Caudate nucleus (tissue), 63 donors: ENCODE measurements at places on chromosomes 16 and 17.

DNA sequence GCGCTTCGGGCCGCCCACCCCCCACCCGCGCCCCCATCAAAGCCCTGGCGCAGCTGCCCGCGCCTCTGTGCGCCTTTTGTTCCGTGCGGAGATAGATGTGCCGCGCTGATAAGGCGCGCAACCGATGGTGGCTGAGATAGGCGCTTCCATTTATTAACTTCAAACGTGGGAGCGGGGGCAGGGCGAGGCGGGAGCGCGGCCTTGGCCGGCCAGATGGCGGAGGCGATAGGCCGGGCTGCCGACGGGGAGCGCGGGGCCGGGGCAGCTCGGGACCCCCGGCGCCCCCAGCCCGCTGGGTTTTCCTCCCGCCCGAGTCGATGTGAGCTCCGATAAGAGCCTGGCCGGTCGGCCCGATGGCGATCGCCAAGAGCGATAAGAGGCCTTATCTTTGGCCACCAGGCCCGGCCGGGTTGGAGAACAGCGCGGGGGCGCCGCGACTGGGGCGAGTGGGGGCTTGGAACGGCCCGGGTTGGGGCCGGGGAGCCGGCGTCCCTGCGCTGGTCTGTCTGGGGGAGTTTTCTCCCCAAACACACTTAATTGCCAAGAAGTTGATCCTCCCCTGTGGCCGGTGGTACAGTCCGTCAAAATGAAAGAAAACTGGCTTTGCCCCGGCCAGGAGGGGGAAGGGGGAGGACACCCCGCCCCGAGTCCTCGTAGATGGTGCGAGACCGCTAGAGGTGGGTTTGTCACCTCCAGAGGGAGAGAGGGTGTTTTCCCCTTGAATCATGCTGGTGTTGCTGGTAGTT, 2.7 kb downstream of the ZFPM1 start:
- DNase-seq, result no peak

DNA sequence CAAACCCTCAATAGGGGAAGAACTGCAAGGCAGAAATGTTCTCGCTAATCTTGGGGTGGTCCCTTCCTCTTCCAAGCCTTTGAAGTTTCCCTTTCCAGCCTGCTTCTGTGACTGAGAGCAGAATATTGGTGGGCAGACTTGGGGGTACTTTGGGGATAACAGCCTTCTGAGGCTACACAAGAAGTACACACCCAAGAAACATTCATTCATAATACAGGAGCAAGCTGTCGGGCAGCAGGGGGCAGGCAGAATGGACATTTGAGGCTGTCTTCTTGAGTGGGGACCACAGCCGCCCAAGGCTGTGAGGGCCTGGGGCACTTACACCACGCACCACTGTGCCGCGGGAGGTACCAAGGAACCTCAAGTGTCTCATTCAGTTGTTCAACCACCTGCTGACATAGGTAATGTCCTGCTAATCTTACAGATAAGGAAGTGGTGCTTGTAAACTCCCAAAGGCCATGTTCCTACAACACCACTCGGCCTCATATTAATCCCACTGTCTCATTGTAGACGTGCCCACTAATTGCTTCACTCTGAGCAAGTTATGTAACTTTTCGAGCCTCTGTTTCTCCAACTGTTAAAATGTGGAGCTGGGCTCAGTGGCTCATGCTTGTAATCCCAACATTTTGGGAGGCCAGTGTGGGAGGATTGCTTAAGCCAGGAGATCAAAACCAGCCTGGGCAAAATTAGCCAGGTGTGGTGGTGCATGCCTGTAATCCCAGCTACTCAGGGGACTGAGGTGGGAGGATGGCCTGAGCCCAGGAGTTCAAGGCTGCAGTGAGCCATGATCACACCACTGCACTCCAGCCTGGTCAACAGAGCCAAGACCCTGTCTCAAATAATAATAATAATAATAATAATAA, 2.5 kb upstream of the MRPS23 start:
- no peak for DNase-seq

DNA sequence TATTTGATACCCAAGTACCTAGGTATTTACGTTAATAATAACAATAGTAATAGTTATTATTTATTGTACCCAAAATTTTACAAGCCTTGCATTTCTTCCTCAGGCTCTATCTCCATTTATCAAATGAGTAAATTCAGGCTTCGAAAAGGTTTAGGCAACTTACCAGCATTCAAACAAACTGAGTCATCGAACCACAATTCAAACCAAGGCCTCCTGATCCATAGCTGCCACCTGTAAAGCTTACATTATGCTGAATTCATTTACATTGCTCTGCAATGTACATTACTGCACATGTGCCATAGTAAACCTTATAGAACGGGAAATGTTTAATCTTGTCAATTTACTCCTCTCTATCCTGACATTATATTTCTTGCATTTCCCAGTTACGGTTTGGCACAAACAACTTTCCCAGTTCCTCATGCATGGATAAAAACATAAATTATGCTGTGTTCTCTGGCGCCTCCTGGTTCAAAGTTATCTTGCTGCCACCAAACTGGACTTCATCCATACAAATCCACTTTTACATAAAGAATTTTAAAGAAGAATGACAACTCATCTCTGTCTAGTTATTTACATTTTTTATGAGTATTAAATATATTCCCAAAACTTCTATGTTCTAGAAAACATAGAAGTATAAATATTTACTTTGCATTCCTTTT, 360.6 kb upstream of the SOX9 start:
- DNase-seq, result no peak

GRCh38 chr17:78674156-78674555, 97.0 kb upstream of the DNAH17 start:
- DNase-seq, result no peak

DNA sequence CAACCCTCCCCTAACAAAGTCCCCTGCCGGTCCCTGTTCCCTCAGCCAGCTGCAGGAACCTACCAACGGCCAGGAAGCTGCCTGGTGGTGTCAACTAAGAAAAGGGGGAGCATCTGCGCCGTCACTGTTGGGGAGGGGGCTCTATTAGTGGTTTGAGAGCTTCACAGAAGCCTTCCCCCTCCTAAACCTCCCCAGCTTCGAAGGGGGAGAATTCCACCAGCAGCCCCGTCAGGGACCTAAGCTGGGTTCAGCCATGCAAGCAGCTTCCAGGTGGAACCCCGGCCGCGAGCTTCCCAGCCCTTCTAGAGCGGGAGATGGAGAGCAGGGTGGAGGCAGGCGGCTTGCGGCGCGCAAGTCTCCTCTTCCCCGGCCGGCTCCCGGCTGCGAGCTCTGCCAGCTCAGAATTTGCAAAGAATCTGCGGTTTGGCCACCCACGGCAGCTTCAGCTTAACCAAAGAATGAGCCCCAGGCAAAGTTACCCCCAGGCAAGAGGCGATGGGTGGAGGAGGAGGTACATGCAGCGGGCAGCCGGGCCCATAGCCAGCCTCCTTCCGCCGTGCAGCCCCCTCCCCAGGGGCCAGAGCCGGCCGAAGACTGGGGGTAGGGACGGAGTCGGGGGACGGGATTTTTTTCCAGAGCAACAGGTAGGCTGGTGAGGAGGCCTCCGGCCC, 33.7 kb downstream of the DDX19A start:
- DNase-seq, result peak; percentile 54

- DNase-seq, result no peak
These were observed 1.7 kb downstream of the ACADVL start for GRCh38 chr17:7221278-7222092.

DNA sequence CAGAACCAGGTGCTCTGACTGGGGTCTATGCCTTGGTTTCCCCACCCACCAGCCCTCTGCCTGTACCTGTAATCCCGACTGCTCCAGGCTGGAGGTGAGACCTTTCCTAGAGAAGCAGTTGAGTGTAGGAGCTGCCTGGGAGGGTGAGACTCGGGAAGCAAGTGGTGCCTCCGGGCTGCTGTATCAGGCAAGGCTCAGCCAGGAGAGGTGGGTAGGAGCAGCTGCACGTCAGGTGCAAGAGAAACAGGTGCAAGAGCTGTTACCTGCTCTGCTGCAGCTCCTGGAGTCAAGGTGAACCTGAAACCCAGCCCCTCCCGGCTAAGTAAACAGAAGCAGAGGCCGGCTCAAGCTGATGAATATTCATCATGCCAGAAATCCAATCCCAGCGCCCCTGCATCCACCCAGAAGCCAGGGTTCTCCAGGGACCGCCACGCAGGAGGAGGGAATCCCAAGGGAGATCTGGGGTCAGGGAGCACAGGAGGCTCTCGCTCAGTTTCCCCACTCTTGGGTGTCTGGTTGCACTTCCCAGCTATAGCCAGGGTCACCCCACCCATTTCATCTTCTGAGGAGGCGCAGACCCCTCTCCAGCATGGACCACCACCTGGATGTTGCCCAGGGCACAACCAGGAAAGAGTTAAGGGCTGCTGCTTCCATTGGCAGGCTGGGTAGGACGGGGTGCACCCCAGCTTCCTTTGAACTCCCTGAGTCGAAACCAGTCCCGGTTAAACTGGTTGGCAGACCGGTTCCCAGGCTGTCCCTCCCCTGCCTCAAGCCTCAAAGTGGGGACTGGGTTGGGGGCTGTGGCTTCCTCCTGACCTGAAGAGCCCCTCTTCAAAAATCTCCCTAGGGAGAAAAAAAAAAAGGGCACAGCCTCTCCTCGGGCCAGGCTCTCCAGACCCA, at the start of gene PRR15L:
Gene PRR15L (minus strand): TSS at position 293 of the 900 bp plus-strand sequence. CDS start 4,649 bp downstream, outside the sequence.
- no peak for DNase-seq

GRCh38 chr17:74466111-74466827, at the start of gene CD300A:
CD300A (plus strand) TSS chr17:74466634; CDS start chr17:74466704, 70 bp downstream.
- no peak for DNase-seq

DNA sequence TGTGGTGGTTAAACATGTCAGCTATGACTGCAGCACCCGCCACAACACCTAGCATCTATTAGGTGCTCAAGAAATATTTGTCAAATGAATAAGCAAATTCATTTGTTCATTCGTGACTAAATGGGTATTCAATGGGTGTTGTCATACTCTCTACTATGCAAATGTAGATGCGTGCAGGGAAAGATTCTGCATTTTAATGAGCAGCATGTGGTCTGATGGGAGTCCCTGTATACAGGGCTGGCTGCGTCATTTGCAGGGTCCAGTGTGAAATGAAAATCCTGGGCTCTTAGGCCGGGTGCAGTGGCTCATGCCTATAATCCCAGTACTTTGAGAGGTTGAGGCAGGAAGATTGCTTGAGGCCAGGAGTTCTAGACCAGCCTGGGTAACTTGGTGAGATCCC, 97.5 kb downstream of the CACNG3 start:
- no peak for DNase-seq

GRCh38 chr17:29376667-29377270, 13.4 kb upstream of the TAOK1 start:
- DNase-seq, result peak; percentile 87

DNA sequence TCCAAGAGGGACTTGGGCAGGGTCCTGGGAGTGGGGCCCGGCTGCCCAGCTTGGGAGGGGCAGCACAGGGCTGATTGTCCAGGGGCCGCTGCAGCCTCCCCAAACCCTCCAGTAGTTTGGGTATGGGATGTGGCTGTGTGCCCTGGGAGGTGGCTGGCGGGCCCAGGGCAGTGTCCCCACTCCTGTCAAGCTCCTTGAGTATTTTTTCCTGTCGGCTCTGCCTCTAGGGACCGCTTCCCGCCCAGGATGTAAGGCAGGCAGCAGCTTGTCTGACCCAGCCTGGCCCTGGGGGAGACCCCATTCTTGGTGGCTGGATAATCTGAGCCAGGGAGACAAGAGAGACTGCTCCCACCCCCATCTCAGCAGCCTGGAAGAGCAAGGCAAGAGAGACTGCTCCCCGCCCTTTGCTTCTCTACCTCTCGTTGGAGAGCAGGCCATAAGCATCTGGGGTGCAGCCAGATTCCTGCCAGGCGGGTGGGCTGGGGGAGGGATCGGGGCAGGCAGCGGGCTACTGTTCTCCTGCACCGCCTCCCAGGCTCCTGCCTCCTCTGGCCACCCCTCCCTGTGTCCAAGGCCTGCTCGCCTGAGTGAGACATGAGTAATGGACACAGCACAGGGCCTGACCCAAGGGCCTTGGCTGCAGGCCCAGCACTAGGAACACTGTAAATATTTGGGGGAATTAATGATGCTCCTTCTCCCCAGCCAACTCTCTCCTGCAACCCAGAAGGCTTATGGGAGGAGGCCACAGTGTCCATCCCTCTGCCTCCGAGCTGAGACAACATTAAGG, 18.4 kb upstream of the ITGA3 start:
- no peak for DNase-seq

DNA sequence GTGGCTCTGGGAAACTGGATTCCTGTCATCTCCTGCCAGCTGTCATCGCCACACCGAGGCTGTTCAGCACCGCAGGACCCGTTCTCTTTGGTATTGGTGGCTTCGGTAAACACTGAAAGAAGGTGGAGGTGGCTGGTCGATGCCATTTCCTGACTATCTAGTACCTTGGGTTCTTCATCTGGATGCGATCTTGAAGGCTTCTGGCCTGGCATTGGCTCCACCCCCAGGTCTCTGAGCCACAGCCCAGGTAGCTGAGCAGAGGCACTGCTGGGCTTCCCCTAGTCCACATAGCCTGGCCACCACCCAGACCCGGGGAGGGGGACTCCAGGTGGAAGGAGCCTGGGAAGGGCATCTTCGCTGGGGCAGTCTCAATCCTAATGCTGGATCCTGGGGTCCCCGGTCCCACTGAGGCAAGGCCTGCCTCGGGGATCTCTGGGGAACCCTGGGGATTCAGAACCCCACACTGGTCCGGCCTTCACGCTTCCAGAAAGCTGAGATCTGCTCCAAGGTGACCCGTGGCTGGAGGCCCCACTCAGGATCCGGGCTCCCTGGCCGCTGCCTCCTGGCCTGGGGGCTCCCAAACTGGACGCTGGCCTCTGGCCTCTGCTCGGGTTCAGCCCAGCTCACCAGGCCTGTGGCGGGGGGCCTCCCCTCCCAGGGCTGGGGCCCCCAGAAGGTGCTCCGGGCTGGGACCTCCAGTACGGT, 1.8 kb downstream of the C16orf54 start:
- DNase-seq, result no peak

- peak; percentile 43 for DNase-seq
These were observed 1.2 kb downstream of the GSG1L start for GRCh38 chr16:28062261-28062846.

DNA sequence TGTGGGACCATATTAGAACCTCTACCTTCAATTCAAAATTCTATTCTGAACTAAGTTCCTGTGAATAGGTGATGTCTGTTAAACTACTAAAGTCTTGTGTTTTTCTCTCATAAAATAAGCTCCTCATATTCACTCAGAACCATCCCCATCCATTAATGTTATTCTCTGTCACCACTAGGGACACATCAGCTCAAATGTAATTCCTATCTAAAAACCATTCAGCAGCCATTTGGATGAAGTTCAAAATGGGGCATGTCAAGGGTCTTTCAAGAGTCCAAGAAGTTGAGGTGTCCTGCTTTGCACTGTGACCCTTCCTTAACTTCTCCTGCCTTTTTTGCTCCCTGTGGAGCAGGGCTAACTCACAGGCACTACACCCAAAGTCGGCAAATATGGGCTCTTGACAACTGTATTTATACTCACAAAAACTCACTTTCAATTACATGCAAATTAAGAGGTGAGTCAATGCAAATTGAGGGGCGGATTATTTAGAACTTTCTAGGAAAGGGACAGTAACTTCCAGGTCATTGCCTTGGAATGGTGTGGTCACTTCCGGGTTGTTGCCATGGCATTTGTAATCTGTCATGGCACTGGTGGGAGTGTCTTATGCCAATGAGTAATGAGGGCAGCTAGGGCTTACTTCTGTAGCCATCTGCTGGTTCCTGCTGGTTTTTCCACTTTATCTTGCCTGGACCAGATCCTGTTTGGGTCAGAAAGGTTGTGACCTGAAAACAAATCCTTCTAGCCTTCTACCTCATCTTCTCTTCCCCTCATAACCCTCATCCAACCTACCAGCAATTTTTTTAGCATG, 128.2 kb upstream of the COX10 start:
- no peak for DNase-seq

GRCh38 chr17:13862346-13862745, 207.0 kb upstream of the COX10 start:
- no peak for DNase-seq

GRCh38 chr16:27202923-27203506, 311 bp upstream of the KDM8 start:
- peak; percentile 89 for DNase-seq
